T-cell (primary cell): ENCODE measurements at places on chromosomes 6 and 20. TPM values are rescaled to one million over a fixed set of nuclear protein-coding genes. Genes with fewer than 3 reads are reported as not detected.
A peak's percentile ranks its signal among the peaks of the same experiment; 100 is the strongest.

Gene SIGLEC1
- 0.12 TPM for total RNA-seq

Gene RIPPLY2
- not detected for total RNA-seq

Gene CDH22
- not detected for total RNA-seq

Gene ZBTB12
- 3.1 TPM for total RNA-seq

Gene CST7
- 28.7 TPM for total RNA-seq

Gene TREM2
- total RNA-seq = 0.23 TPM

Gene SPINT3
- not detected for total RNA-seq

Gene SLC32A1
- total RNA-seq = not detected

Gene DNAH8
- 0.03 TPM for total RNA-seq

Gene CGA
- total RNA-seq = not detected

Gene TRAPPC3L
- not detected for total RNA-seq

Gene UBD
- not detected for total RNA-seq

Gene MAFB
- 0.56 TPM for total RNA-seq

Gene SYCP2L
- not detected for total RNA-seq

Gene PTPRA
- total RNA-seq = 87.2 TPM

- DNase-seq = no peak
These were observed 72.4 kb upstream of the TBC1D7 start for GRCh38 chr6:13400772-13401171.

- no peak for DNase-seq
These were observed 1334.5 kb upstream of the ADGRB3 start for GRCh38 chr6:67300430-67301040.

DNA sequence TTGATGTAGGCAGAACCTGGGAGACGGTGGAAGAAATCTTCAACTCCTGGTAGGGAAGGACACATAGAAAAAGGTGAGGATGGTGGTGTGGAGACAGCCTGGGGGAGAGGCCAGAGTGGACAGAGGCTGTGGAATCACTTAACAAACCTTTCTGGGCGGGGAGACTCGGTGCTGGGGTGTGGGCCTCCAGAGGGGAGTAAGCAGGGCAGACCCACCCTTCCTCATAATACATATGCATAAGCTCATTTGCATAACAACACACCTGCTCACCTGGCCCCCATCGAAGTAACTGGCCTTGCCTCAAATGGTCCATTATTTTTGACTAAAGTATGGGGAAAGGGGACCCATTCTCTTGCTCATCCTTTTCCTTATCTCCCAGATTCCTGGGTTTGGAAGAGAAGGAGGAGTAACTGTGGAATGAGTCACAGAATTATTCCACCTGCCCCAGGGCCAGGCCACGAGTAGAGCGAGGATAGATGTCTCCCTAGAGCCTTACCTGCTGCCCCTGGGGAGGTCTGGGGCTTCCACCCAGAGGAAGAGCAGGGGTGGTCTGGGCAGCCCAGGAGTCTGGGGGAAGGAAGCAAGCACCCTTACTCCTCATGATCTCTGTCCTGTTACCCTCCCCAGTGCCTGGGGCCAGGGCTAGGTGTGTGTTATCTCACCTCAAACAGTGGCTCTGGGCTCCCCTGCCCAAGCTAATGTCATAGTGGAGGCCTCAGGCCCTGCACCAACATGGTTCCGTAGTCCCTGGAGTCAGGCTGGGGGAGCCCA, 10.7 kb upstream of the VEGFA start:
- DNase-seq = no peak

GRCh38 chr6:128069188-128069587, 168.3 kb upstream of the THEMIS start:
- no peak for DNase-seq

DNA sequence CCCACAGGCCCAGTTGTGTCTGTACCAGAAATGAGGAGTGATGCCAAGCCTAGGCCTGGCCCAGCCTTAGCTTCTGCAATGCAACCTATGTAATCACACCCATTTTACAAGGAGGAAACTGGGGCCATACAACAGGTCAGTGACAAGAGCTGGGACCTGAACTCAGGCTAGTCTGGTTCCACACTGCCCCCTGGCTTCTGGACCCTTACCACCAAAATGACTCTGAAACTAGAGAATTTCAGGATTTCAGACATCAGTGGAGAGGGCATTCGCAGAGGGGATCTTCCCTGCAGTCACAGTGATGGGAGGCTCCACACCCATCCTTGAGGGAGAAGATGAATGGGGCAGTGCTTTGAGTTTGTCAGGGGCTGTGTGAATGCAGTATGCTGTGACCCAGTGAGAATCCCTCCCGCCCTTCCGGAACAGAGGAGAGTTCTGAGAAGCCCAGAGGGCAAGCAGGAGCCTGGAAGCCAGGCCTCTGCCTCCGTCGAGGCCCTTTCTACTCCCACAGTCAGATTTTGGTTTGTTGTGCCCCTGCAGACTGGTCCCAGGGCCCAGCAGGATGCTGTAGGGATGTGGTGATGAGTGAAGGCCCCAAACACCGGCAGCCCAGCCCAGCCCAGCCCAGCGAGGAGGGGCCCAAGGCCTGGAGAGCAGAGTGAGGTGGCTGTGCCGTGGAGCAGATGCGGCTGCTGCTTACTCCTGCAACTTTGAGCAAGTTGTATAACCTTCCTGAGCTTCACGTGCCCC, 48.1 kb upstream of the MYL9 start:
- DNase-seq = no peak

- DNase-seq = no peak
These were observed 42.0 kb downstream of the MDGA1 start for GRCh38 chr6:37655666-37656065.

- no peak for DNase-seq
These were observed 9.8 kb downstream of the HLA-F start for GRCh38 chr6:29733057-29733456.

- DNase-seq = no peak
These were observed 488.4 kb upstream of the MMS22L start for GRCh38 chr6:97771372-97771771.

GRCh38 chr6:142045380-142046278, 87.1 kb upstream of the GJE1 start:
- DNase-seq = no peak

DNA sequence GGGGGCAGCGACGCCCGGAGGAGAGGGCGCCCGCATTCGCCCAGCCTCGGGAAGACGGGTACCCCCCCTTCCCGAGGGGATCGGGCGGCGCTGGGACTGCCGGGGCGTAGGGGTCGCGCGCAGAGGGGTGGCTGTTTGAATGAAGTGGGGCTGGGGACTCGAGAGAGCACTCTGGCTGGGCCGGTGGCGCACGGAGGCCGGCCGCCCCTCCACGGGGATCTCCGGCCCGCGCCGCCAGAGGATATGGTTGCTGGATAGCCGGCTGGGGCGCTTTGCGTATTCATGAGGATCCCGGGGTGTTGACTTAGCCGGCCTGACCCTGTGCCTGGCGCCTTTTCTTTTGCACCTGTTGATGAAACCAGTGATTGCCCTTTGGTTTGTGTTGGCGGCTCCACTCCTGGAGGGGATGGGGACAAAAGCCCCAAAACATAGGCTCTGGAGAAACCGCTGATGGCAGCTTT, 469 bp downstream of the SYNJ2 start:
- DNase-seq = peak; percentile 32

DNA sequence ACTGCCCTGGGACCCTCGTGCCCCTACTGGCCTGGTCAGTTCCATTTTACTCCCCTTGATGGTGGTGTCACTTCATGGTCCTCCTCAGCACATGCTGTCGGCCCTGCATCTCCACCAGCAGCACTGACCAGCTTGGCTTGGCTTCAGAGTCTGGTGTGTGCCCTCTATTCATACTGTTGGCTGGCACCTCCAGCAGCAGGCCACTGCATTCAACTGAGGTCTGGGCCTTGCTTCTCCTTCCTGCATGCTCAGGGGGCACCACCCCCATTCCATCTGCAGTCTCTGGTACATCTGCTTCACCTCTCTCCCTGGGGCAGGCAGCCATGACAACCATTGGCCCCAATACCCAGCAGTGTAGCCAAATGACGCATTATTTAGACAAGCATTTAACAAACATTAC, 155.9 kb downstream of the SLC24A3 start:
- DNase-seq = no peak

DNA sequence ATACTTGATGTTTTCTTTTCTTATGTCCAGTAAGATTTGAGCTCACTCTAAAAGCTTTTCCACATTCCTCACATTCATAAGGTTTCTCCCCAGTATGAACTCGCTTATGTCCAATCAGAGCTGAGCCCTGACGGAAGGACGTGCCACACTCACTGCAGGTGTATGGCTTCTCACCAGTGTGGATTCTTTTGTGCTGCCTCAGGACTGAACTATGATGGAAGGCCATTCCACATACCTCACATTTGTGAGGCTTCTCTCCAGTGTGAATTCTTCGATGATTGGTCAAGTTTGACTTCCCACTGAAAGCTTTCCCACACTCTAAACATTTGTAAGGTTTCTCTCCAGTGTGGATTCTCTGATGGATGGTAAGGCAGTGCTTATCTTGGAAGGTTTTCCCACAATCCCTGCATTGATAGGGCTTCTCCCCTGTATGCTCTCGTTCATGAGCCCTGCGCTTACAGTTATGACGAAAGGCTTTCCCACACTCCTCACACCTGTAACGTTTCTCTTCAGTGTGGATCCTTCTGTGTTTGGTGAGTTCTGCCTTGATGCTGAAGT, 9.9 kb downstream of the ZNF311 start:
- no peak for DNase-seq

- no peak for DNase-seq
These were observed 345.2 kb upstream of the RSPO3 start for GRCh38 chr6:126773112-126773805.

GRCh38 chr6:155881826-155882526, 426.3 kb upstream of the NOX3 start:
- DNase-seq = no peak

GRCh38 chr6:8743170-8743745, 307.9 kb upstream of the SLC35B3 start:
- DNase-seq = no peak

GRCh38 chr20:1368448-1369199, 24.2 kb downstream of the FKBP1A start:
- no peak for DNase-seq

DNA sequence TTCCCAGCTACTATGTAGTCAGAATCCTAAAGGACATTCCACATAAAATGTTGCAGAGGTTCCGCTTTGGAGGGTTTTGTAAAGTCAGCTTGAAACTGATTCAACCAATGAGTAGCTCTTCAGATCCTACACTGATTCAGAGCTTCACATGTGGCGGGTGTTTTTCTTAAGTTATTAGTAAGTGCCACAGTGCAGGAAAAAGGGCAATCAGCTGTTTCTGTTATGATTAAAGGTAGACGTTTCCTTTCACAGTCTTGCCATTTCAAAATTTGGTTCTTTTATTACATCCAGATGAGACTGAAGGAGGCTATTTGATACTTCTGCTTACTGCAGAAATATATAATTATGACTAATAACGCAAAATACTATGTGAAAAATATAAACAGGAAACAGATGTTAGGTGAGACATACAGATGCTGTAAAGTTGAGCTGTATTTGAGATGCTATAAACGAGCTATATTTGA, 443.9 kb downstream of the CDKAL1 start:
- no peak for DNase-seq

DNA sequence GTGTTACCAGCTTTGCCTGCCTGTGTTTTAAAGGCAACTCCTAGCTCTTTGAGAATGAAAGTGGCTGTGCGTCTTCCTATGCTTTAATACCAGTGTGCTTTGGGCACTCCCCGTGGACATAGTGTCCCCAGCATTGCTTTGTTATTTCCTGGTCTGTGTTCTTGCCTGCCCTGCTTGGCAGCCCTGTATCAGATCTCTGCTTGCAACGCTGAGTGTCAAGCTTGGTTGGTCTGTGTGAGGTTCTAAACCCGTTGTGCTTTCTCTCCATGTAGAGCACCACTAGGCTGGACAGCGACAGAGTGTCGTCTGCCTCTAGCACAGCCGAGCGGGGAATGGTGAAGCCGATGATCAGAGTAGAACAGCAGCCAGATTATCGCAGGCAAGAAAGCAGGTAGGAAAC, 80.2 kb downstream of the AFDN start:
- no peak for DNase-seq

- DNase-seq = no peak
These were observed 353.4 kb downstream of the PTPRT start for GRCh38 chr20:42836339-42836738.

- no peak for DNase-seq
These were observed 210.0 kb upstream of the PRDM1 start for GRCh38 chr6:105875974-105876640.

DNA sequence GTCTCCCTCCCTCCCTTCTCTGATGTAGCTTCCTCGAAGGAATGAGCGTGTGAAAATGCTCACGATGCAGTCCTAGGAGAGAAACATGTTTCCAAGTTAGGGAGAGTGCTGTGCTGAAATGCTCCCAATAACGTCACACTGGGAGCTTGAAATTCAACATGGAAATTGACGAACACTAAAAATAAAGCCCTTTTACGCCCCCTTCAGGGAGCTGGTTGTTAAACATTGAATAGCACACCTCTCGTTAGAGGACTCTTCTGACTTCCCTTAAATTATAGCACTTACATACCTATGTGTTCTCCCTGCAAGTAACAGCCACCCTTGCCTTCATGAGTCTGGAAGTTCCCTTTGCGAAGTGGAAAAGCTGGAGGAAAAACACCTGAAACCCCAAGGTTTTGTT, 88.6 kb downstream of the BFSP1 start:
- DNase-seq = no peak

DNA sequence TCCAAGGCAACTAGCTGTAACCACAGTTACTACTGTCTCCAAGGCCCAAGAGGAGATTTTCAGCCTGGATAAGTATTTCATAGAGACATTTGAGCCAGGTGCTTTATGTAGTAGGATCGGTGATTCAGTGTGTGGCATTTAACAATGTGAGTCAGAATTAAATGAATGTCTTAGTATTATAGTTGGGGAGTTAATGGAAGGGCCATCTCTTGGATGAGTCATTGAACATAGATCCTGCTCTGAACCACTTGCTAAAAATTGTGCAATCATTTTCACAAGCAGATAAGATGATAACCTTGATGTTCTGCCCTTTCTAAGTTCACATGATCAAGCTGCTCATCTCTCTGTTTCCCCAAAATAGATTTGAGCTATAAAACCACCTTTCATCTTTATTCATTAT, 668.9 kb upstream of the CITED2 start:
- DNase-seq = no peak

- peak; percentile 63 for DNase-seq
These were observed 23.6 kb downstream of the PKHD1 start for GRCh38 chr6:52063584-52064344.

GRCh38 chr6:163751032-163751525, 336.6 kb downstream of the QKI start:
- DNase-seq = no peak
